ENCODE measurements at places on chromosomes 13 and 19. TPM values are rescaled to one million over a fixed set of nuclear protein-coding genes. Genes with fewer than 3 reads are reported as not detected.
A peak's percentile ranks its signal among the peaks of the same experiment; 100 is the strongest.

DNA sequence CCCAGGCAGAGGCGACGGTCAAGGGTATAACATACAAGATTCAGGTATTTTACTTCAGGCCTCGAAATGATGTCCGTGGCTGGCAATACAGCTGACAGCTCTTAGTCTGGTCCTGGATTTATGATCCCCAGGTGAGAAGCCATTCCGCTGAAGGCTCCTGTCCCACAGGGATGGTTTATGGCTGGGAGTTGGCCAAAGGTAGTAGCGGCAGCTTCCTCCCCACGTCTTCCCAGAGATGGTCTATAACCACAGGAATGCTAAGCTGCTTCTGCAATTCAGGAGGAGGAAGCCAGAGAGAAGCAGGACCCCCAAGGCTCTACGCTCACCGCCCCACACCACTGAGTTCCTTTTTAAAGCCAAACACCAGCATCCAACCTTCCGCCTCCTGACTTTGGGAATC, 27.1 kb downstream of the OLFM2 start:
- H3K27me3 ChIP-seq: peaks cover 3% of the 10 kb centered on the region
- H3K4me1 ChIP-seq: peaks cover 3% of the 10 kb centered on the region
- H3K27ac ChIP-seq: no peak overlapping the region
- DNase-seq: no peak
- no peaks in the 10 kb centered on the region for H3K36me3 ChIP-seq

DNA sequence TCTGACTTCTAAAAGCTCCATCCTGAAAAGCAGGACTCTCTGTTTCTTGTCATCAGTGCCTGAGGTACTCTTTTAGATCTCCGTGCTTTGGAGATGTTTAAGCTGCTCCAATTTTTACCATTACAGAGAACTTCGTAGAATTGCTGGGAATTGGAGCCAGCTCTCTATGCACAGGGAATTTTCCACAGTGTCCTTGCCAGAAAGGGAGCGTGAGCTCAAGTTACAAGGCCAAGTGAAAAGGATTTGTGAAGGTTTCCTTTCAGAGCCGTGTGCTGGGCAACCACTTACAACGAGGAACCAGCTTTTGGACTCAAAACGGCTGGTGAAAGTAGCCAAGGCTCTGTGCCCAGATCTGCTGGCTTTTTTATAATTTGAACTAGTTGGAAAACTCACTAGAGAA, 82.6 kb downstream of the NUFIP1 start:
- no peaks in the 10 kb centered on the region for H3K36me3 ChIP-seq
- no peak for DNase-seq
- no peaks in the 10 kb centered on the region for H3K4me1 ChIP-seq
- no peak overlapping the region for H3K4me3 ChIP-seq
- H3K27ac ChIP-seq: no peak overlapping the region

DNA sequence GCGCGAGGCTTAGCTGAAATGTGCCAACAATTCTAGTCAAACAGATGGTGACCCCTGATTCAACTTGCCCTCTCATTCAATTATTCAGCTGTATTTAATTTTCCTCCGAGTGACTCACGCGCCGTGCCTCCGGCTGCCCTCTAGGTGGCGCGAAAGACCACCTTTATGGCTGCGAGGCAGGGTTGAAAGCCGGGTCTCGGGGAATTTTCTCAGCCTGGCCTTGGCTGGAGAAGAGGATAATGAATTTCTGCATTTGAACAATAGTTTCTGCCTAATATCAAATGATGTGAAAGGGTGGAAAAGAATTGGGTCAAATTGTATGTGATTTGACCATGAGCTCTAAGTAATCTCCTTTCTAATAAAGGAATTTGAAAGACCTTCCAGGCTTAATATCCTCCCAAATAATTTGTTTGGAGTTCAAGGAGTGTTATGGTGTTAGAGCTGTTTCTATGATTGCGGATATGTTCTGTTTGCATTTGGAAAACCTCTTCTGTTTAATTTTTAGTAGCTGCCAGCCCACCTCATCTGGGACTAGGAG, 310.9 kb downstream of the ZNF536 start:
- H3K27me3 ChIP-seq: peaks cover 27% of the 10 kb centered on the region
- no peaks in the 10 kb centered on the region for H3K36me3 ChIP-seq
- no peaks in the 10 kb centered on the region for H3K4me1 ChIP-seq
- peak; percentile 64 for DNase-seq

- peaks cover 46% of the 10 kb centered on the region for H3K36me3 ChIP-seq
- H3K27me3 ChIP-seq: no peaks in the 10 kb centered on the region
- no peaks in the 10 kb centered on the region for H3K4me1 ChIP-seq
- H3K27ac ChIP-seq: no peak overlapping the region
Measured at GRCh38 chr13:112820318-112820717, 130.5 kb downstream of the ATP11A start.

DNA sequence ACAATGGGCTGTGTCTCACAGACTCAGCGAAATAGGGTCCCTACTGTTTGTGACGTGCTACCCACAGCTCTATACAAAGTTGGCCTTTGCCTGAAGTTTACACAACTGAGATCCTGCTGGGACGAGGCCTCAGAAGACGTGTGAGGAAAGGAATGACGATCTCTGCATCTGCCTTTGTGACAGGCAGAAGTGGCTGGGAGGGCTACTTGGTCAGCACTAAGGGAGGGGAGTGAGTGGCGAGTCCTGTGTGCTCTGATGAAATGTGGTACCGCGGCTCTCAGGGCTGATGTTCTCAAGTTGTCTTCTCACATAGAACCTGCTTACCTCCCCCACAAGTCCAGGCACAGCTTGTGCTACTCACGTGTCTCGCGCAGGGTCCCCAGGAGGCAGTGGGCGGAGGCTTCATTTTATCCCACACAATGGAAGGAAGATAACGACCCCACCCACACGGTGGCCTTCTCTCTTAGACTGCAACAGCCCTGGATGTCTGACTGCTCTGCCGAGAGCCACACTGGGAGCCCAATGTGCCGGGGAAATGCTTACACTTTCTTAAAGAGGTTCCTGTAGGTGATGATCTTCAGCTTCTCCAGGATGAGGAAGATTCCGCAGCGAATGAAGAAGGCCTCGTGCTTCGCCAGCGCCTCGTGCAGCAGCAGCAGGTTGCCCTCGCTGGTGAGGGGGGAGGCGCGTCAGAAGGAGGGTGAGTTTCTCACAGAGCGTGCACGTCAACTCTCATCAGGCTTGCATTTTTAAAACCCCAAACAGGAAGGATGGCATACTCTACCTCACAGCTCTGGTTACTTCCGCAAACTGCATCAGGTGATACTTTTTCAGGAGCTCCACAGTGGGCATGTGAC, 21.2 kb downstream of the PROZ start:
- no peak overlapping the region for H3K4me3 ChIP-seq
- no peak for DNase-seq
- peaks cover 58% of the 10 kb centered on the region for H3K36me3 ChIP-seq
- peaks cover 19% of the 10 kb centered on the region for H3K4me1 ChIP-seq

GRCh38 chr13:91459485-91459884, 61.1 kb downstream of the GPC5 start:
- no peak overlapping the region for H3K4me3 ChIP-seq
- no peaks in the 10 kb centered on the region for H3K4me1 ChIP-seq
- H3K27me3 ChIP-seq: peaks cover 4% of the 10 kb centered on the region

DNA sequence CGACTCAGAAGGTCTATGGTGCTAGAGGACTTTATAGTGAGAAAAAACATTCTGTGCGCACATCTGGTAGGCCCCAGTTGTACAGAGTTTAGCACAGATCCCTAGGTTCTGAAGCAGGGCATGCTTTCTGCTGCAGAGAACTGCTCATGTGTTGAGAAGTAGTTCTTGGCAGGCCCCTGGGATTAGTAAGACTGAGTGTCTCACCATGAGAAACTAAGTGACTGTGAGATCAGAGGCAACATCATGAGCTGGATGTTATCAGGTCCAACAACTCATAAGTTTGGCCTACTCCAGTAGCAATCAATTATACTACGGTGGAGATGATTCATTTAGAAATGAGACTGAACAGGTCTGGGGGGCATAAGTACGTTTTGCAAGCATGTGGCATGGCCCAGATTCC, 507.4 kb upstream of the KLF12 start:
- no peak overlapping the region for H3K27ac ChIP-seq
- no peaks in the 10 kb centered on the region for H3K36me3 ChIP-seq
- H3K27me3 ChIP-seq: peaks cover under 1% of the 10 kb centered on the region
- H3K4me3 ChIP-seq: no peak overlapping the region

DNA sequence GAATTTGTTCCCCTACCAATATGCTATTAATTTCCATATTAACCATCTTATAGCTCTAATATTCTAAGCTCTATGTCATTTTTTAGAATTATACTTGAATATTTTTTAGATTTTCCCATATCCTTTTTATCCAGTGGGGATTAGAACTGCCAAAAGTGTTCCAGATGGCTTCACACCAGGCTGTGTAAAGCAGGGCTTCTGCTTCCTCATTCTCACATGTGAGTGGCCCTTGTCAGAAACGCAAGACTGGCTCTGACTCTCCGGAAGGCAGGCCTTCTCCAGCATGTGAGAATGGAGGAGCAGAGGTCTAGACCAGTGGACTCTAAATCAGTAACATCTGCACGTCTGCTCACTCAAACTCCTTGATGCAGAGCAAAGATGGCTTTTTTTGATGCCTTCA, 650.1 kb downstream of the FGF9 start:
- H3K27ac ChIP-seq: no peak overlapping the region
- DNase-seq: no peak
- H3K36me3 ChIP-seq: no peaks in the 10 kb centered on the region
- H3K4me3 ChIP-seq: no peak overlapping the region
- no peaks in the 10 kb centered on the region for H3K4me1 ChIP-seq

DNA sequence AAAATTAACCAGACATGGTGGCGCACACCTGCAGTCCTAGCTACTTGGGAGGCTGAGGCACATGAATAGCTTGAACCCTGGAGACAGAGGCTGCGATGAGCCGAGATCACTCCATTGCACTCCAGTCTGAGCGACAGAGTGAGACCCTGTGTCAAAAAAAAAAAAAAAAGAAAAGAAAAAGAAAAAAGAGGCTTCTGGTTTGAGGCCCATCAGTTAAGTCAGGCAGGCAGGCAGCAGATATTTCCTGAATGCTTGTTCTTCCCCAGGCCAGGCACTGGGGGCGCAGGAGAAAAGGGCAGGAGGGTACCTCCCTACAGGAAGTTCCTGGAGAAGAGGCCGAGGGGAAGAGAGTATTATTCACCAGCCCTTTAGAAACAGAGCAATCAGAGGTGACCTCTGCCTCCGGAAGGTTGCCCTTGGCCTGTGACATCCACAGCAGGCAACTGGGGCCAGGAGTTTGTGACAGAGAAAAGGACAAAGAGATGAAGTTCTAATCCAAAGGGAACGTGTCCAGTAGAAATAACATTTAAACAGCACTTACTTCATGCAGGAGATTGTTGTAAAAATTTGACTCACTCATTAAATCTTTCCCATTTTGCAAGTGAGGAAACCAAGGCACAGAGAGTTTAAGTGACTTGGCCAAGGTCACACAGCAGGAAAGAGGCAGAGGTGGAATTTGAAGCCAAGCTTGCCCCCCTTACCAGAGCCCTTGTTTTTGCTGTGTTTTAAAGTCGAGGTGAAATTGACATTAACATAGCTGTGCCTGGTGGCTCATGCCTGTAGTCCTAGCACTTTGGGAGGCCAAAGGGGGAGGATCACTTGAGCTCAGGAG, 4.3 kb upstream of the RLN3 start:
- H3K4me3 ChIP-seq: no peak overlapping the region
- DNase-seq: peak; percentile 30
- H3K27me3 ChIP-seq: no peaks in the 10 kb centered on the region
- H3K27ac ChIP-seq: peak overlapping the region; percentile 46
- no peaks in the 10 kb centered on the region for H3K36me3 ChIP-seq

DNA sequence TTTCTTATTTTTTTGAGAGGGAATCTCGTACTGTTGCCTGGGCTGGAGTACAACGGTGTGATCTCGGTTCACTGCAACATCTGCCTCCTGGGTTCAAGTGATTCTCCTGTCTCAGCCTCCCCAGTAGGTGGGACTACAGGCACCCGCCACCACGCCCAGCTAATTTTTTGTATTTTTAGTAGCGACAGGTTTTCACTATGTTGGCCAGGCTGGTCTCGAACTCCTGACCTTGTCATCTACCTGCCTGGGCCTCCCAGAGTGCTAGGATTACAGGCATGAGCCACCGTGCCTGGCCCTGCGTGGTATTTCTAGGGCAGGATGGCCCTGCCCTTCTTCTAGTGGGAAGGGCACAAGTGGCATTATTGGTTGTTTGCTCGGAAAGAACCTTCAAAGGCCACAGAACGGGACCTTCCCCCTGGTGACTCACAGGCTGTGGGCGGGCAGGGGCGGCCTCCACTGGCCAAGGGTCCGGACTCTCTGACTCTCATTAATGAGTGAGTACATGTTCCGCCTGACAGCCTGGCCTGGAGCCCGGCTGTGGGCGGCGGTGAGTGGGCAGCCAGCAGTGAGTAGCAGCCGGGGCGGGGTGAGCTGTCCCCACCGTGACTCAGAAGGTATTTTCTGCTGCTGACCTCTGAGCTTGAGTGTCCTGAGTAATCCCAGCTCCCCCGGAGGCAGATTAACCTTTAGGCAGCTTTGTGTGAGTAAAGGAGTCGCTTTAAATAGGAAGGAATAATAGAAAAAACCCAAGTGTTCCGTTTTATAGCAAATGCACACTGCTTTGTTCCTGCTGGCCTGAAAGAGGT, 5.1 kb downstream of the DOT1L start:
- H3K4me3 ChIP-seq: peak overlapping the region; percentile 63
- DNase-seq: peak; percentile 96
- no peaks in the 10 kb centered on the region for H3K27me3 ChIP-seq

C5AR1 gene
- 0.65 TPM for total RNA-seq

ATP1A3 gene
- total RNA-seq: 5.9 TPM

DNA sequence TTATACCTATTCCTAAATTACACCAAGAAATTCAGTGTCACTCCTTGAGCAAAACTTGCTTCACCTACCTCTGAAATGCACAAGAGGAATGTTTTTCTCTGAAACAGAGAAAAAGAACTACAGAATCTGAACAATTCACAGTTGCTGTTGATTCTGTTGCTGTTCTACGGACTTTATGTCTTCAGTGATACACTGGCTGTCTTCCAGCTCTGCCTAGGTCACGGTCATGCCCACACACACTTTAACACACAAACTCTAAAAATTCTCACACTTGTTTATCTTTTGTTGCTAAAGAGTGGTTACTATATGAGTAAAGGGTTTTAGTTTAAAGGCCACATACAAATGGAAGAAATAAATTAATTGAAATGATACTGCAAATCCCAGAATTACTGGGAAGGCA, 124.4 kb upstream of the SPRY2 start:
- H3K27ac ChIP-seq: no peak overlapping the region
- H3K4me1 ChIP-seq: no peaks in the 10 kb centered on the region
- H3K27me3 ChIP-seq: peaks cover 2% of the 10 kb centered on the region

SHISA2 gene
- total RNA-seq: 0.13 TPM

DNA sequence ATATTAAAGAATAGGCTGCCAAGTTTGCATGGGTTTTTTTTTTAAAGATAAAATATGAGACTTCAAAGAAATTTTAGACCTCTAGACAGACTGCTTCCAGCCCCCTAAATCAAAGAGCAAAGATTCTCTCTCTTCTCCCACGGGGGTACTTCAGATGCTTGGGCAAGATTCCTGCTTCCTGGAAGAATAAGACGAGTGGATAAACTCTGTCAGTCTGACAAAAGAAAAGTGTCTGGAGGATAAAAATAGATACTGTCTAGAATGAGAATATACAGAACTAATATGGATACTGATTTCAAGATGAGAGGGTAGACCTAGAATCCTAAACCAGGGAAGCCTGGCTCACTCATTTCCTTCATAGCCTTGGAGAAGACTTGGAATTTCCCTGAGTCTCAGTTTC, 435.1 kb downstream of the FOXO1 start:
- H3K36me3 ChIP-seq: no peaks in the 10 kb centered on the region
- peaks cover 20% of the 10 kb centered on the region for H3K4me1 ChIP-seq
- no peak overlapping the region for H3K27ac ChIP-seq
- DNase-seq: no peak
- H3K27me3 ChIP-seq: no peaks in the 10 kb centered on the region
- H3K4me3 ChIP-seq: no peak overlapping the region

Data from activated CD8-positive, alpha-beta T cell treated with anti-CD3 and anti-CD28 coated beads for 36 hours (primary cell).